ENCODE measurements at places on chromosomes 1 and 21.

GRCh38 chr1:21924503-21925005 lies 12.6 kb downstream of the HSPG2 start:
- DNase-seq, result no peak

DNA sequence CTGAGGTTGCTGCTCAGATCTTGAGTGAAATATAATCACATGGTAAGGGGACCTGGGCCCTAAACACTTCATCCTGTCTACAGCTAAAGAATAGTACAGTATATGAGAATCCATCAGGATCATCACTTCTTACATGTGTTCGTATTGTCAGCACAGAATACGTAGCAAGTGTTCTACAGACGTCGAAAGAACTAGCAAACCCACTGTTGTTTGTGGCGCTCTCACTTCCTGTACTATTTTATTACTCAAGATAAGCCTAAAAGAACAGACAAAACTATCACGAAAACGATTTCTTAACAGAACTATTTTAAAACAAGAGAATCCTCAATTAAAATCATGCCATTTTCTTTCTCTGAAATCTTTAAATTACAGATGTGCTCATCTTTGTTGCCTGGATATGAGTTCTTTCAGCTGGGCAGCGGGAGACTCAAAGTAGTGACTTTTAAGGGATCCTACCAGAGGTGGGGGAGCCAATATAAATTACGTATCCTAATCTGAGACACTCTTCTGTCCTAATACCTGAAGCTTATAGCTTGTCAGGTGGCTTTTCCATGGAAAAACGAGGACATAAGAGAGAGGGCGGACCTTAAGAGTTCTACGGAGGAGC lies 724 bp downstream of the ST7L start:
- DNase-seq, result peak; percentile 12

- no peak for DNase-seq
Measured at GRCh38 chr1:96465441-96465840, 256.1 kb upstream of the PTBP2 start.

GRCh38 chr1:64315402-64315801 lies 112.0 kb downstream of the UBE2U start:
- no peak for DNase-seq

- DNase-seq, result no peak
Measured at GRCh38 chr1:94025383-94026340, 95.3 kb downstream of the ABCA4 start.

DNA sequence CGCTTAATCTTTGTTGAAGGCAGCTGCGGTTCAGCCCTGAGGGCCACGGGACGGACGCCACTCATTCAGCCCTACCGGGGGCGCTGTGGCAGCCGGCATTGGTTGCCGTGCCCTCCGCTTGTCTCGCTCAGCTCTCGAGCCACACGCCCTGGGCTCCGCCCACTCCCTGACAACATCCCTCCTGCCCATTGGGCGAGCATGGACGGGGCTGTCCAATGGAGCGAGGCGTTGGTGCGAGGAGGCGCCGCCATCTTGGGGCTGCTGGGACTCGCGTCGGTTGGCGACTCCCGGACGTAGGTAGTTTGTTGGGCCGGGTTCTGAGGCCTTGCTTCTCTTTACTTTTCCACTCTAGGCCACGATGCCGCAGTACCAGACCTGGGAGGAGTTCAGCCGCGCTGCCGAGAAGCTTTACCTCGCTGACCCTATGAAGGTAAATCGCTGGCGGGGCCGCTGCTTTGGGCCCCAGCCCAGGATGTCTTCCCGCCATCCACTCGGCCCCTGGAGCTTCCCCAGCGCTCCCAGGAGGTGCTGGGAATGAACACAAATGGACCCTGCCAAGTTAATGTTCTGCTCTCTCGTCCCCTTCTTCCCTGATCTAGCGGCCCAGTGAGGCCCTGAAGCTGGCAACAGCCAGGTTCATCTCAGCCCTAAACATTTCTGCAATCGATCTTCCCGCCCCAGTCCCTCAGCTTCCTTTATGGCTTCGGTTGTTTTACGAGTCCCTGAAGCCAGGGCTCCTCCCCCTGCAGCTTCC lies at the start of gene SRP9:
SRP9 (plus strand) TSS at position 244 of the 754 bp plus-strand sequence; CDS start at position 359, 115 bp downstream.
- DNase-seq, result peak; percentile 96

- no peak for DNase-seq
Measured at GRCh38 chr1:107964336-107965109, 457 bp downstream of the VAV3 start.

DNA sequence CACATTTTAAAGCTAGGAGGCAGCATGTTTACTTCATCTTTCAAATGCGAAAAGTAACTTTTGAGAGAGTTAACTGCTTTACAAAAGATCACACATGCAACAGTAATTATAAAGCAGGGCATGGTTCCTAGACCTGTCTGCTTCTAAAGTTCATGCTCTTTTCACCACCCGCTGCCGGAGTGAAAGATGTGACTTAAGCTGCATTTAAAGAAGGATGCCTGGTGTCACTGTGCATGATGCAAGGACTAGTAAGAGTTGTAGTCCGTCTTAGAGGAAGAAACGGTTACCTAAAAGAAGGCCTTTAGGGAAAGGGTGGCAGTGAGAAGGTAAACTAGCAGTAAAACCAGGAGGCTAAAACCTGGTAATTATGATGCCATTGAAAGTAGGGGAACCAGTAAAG lies 1689.1 kb downstream of the KCNT2 start:
- DNase-seq, result no peak

GRCh38 chr1:169052727-169053126 lies 53.8 kb upstream of the ATP1B1 start:
- DNase-seq, result no peak

- no peak for DNase-seq
Measured at GRCh38 chr1:187762118-187762517, 933.4 kb downstream of the PLA2G4A start.

- no peak for DNase-seq
Measured at GRCh38 chr1:62903522-62903921, 119.6 kb downstream of the ATG4C start.

GRCh38 chr1:155167166-155168104 lies 5.7 kb downstream of the KRTCAP2 start:
- peak; percentile 65 for DNase-seq

- no peak for DNase-seq
Measured at GRCh38 chr1:36905941-36906340, 128.4 kb downstream of the GRIK3 start.

- DNase-seq, result no peak
Measured at GRCh38 chr1:62676611-62677356, 11.4 kb downstream of the DOCK7 start.

DNA sequence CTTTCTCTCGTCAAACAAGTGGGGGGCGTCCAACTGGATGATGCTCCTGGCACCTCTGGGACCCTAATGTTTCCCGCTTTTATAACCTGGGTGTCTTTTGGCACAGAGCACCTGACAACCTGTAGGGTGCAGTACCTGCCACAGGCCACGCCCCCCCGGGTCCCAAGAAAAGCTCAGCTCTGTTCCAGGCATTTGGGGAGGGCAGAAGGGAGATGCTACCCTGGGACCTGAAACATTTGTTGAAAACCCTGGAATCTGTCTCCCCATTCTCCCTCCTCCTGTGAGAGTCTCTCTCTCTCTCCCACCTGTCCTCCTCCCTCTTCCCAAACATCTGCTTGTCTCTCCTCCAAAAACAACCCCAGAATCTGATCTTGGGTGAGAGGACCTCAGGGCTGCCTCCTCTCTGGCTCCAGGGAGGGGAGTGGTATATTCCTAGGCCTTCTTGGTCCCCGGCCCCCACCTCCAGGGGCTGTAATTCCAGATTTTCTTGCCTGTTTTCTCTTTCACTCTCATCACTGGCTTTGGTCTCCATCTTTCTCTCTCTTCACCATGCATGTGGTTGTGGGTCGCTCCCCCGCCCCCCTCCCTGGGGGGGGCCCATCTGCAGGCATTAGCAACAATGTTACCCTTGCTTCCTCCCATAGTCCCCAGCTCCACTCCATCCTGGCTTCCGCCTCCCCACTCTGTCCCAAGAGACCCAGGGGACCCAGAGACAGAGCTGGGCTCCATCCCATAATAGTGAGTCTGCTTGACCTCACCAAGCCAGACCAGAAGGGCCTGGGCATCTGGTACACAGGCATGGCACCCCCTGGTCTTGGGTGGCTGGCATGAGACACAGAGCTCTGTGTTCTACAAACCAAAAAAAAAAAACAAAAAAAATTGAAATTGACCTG lies 4.1 kb downstream of the AHDC1 start:
- DNase-seq, result no peak

DNA sequence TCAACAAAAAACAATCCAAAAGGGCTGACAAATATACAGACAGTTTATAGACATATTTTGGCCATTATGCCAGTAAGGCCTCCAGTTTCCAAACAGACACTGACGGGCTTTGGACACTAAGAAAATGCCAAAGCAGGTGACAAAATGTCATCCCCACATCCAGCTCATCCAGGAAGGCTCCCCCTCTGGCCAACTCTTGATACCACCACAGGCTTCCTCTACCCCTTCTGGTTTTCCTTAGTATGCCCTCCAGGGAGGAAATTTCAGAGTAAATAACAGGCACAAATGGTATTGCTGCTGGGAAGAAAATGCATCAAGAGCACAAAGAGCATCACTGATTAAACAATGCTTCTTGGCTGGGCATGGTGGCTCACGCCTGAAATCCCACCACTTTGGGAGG lies 225.3 kb downstream of the VAV3 start:
- DNase-seq, result no peak

GRCh38 chr1:172628401-172628800 lies 30.5 kb upstream of the FASLG start:
- no peak for DNase-seq

DNA sequence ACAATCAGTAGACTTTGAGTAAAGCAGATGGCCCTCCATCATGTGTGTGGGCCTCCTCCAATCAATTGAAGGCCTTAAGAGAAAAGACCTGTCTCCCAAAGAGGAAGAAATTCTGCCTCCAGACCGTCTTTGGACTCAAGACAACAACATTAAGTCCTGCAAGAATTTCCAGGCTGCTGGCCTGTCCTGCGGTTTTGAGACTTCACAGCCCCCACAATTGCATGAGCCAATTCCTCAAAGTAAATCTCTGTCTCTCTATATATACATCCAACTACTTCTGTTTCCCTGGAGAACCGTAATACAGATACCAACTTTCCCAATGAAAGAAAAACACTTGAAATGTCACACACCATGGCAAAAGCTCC lies 16.4 kb downstream of the REG4 start:
- no peak for DNase-seq

GRCh38 chr1:183989078-183989577 lies 48.4 kb downstream of the COLGALT2 start:
- DNase-seq, result no peak

GRCh38 chr21:42010507-42011495 lies 641 bp upstream of the ZBTB21 start:
- DNase-seq, result peak; percentile 10

DNA sequence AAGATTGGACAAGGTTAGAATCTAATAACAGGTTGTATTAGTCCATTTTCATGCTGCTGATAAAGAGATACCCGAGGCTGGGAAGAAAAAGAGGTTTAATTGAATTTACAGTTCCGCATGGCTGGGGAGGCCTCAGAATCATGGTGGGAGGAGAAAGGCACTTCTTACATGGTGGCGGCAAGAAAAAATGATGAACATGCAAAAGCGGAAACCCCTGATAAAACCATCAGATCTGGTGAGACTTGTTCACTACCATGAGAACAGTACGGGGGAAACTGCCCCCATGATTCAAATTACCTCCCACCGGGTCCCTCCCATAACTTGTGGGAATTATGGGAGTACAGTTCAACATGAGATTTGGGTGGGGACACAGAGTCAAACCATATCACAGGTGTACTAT lies 22.9 kb upstream of the TTLL7 start:
- no peak for DNase-seq

- DNase-seq, result no peak
Measured at GRCh38 chr1:18752409-18752808, 107.1 kb downstream of the TAS1R2 start.

DNA sequence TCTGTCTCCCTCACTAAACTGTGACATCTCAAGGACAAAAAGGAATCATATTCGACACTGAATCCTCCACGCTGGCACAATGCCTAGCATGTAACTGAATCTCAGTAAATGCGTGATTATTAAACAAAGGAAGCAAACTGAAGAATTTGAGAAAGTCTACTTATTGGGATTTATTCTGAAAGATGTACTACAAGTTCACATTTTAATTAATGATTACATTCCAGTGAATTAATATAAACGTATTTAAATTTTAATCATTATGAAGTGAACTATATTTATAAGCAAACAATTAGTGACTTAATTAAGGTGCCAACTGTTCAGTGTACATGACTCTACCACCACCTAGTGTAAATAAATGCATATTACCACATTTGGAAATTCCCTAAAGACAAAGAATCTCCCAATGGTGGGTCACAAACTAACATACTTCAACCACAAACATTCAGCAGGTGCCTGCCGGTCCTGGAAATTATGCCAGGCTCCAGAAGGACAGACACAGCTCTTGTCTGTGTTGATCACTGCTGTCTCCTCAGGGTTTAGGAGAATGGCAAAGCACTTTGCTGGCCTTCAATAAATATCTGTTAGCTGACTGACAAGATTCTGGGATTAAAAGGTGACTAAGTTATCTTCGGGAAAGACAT lies 56.3 kb downstream of the SMYD3 start:
- DNase-seq, result no peak

DNA sequence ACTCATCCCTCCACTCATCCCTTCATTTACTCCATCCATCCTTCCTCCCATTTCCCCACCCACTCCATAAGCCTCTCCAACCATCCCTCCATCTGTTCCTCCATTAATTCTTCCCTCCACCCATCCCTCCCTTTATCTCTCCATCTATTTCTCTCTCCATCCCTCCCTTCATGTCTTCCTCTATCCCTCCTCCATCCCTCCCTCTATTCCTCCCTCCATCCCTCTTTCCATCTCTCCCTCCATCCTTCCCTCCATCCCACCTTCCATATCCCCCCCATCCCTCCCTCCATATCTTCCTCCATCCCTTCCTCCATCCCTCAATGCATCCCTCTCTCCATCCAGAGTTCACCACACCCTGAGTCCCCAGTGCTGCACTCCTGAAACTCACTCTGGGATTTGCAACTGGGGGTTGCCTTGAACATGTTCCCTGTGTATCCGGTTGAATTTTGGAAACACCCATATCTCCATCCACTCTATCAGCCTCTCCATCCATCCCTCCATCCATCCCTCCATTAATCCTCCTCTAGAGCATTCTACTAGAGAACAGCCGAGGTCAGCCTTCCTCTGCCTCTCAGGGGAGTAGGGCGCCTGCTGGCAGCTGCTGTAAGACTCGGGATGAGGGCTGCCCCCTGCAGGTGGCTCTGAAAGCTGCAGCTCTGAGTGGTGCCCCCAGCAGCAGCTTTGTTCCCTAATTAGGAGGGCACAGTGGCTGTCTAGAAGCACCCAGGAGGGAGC lies 39.4 kb downstream of the ABCG1 start:
- DNase-seq, result peak; percentile 70

GRCh38 chr1:100613817-100614559 lies 76.0 kb downstream of the GPR88 start:
- no peak for DNase-seq

- DNase-seq, result peak; percentile 96
Measured at GRCh38 chr1:24955161-24955560, 25.1 kb upstream of the RUNX3 start.
